ENCODE measurements at places on chromosomes 3 and 15. TPM values are rescaled to one million over a fixed set of nuclear protein-coding genes. Genes with fewer than 3 reads are reported as not detected.

LRTM1 gene
- total RNA-seq: not detected

TTLL13 gene
- not detected for total RNA-seq

- no peak overlapping the region for H3K27ac ChIP-seq
- H3K4me1 ChIP-seq: no peaks in the 10 kb centered on the region
- no peaks in the 10 kb centered on the region for H3K36me3 ChIP-seq
- H3K27me3 ChIP-seq: no peaks in the 10 kb centered on the region
- H3K4me3 ChIP-seq: no peak overlapping the region
These were observed 63.1 kb downstream of the IFT57 start for GRCh38 chr3:108159105-108159504.

NT5DC2 gene
- total RNA-seq: 21.7 TPM

GLDN gene
- total RNA-seq: 3.7 TPM

CAMKV gene
- total RNA-seq: not detected

GRCh38 chr15:39667382-39668127 lies 86.7 kb downstream of the THBS1 start:
- H3K4me3 ChIP-seq: no peak overlapping the region
- H3K27me3 ChIP-seq: no peaks in the 10 kb centered on the region
- no peaks in the 10 kb centered on the region for H3K36me3 ChIP-seq

- no peak overlapping the region for H3K27ac ChIP-seq
- no peaks in the 10 kb centered on the region for H3K36me3 ChIP-seq
- H3K27me3 ChIP-seq: no peaks in the 10 kb centered on the region
- no peak overlapping the region for H3K4me3 ChIP-seq
- ATAC-seq: no peak
These were observed 235.7 kb upstream of the CFAP20DC start for GRCh38 chr3:59285560-59285959.

TP63 gene
- total RNA-seq: not detected

CYP1A1 gene
- total RNA-seq: 0.47 TPM

- no peak overlapping the region for H3K27ac ChIP-seq
- H3K36me3 ChIP-seq: peaks cover 44% of the 10 kb centered on the region
- peaks cover 49% of the 10 kb centered on the region for H3K4me1 ChIP-seq
- ATAC-seq: no peak
- H3K27me3 ChIP-seq: no peaks in the 10 kb centered on the region
These were observed 44.0 kb downstream of the PSMD6 start for GRCh38 chr3:63979093-63979885.

DNA sequence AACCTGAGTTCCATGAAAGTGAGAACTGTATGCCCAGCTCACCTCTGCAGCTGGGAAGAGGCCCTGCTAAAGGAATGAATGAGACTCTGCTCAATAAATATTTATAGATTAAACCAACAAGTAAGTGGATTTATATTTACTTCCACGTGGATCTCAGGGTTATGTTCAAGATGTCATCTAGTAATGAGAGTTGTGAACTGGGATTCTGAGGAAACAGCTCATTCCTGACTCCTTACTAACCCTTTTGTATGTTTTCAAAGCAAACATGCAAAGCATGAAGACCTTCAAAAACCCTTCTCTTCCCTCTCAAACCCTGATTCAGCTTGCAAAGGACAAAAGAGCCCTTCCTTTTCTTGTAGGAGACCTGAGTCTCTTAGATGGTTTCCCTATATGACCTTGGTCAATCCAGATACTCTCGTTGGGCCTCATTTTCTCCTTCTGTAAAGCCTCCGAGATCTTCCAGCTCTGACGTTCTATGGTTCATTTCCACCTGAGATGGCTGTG lies 53.4 kb downstream of the LSM3 start:
- H3K36me3 ChIP-seq: no peaks in the 10 kb centered on the region
- no peak overlapping the region for H3K4me3 ChIP-seq
- H3K4me1 ChIP-seq: no peaks in the 10 kb centered on the region
- no peak overlapping the region for H3K27ac ChIP-seq
- peaks cover 15% of the 10 kb centered on the region for H3K27me3 ChIP-seq

PIK3R4 gene
- 28.0 TPM for total RNA-seq

NPAP1 gene
- total RNA-seq: not detected

DNA sequence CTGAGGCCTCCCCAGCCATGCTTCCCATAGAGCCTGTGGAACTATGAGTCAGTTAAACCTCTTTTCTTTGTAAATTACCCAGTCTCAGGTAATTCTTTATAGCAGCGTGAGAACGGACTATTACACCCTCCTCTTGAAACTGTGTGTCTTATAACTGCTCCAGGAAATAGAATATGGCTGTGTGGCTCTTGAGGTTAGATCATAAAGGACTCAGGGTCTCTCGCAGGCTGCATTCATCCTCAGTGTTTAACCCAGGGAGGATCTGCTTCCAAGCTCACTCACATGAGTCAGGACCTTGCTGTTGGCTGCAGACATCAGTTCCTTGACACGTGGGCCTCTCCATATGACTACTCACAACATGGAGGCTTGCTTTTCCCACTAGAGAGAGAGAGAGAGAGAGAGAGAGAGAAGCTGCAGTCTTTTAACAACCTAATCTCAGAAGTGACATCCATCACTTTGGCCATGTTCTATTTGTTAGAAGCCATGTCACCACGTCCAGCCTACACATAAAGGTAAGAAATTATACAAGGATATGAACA lies 114.3 kb upstream of the UBE2E1 start:
- no peak for ATAC-seq
- H3K27ac ChIP-seq: no peak overlapping the region
- no peak overlapping the region for H3K4me3 ChIP-seq
- H3K4me1 ChIP-seq: no peaks in the 10 kb centered on the region
- H3K27me3 ChIP-seq: no peaks in the 10 kb centered on the region
- H3K36me3 ChIP-seq: no peaks in the 10 kb centered on the region

- no peaks in the 10 kb centered on the region for H3K27me3 ChIP-seq
- no peaks in the 10 kb centered on the region for H3K36me3 ChIP-seq
- H3K4me1 ChIP-seq: no peaks in the 10 kb centered on the region
These were observed 91.4 kb upstream of the MYZAP start for GRCh38 chr15:57500256-57500655.

GOLGA8G gene
- total RNA-seq: 0.66 TPM

DNA sequence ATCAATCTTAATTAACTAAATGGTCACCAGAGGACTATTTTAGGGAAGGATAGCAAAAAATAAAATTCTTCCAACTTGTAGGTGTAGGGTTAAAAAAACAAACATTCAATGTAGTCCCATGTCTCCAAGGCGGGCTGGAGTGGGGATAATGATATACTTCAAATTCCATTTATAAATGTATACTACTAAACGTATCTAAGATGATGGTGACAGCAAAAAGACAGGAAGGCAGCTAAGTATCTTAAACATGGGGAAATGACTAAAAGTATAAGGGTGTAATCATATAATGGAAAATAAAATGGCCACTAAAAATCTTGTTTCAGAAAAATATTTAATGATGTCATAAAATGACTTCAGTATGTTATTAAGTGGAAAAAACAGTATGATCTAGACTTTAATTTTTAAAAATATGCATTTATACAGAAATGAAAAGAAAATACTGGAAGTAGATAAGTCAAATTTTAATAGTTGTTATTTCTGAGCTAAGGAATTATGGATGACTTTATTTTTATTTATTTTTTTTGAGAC lies 181.7 kb downstream of the SUCLG2 start:
- H3K4me3 ChIP-seq: no peak overlapping the region
- H3K27ac ChIP-seq: no peak overlapping the region
- H3K4me1 ChIP-seq: no peaks in the 10 kb centered on the region
- H3K36me3 ChIP-seq: no peaks in the 10 kb centered on the region
- no peak for ATAC-seq

GRCh38 chr3:88985491-88985890 lies 121.9 kb upstream of the EPHA3 start:
- no peak overlapping the region for H3K27ac ChIP-seq
- no peaks in the 10 kb centered on the region for H3K36me3 ChIP-seq

ACAN gene
- not detected for total RNA-seq

GRCh38 chr15:49040151-49040550 lies 6.1 kb downstream of the SECISBP2L start:
- no peaks in the 10 kb centered on the region for H3K27me3 ChIP-seq
- peaks cover 11% of the 10 kb centered on the region for H3K36me3 ChIP-seq
- H3K27ac ChIP-seq: no peak overlapping the region

GRCh38 chr3:124178531-124178930 lies 186.6 kb upstream of the ROPN1 start:
- ATAC-seq: no peak
- no peaks in the 10 kb centered on the region for H3K36me3 ChIP-seq
- H3K27ac ChIP-seq: no peak overlapping the region
- H3K4me3 ChIP-seq: no peak overlapping the region
- peaks cover 7% of the 10 kb centered on the region for H3K4me1 ChIP-seq

BCL2A1 gene
- 13.3 TPM for total RNA-seq

- no peaks in the 10 kb centered on the region for H3K36me3 ChIP-seq
- peaks cover 12% of the 10 kb centered on the region for H3K27me3 ChIP-seq
- no peak overlapping the region for H3K4me3 ChIP-seq
- no peak overlapping the region for H3K27ac ChIP-seq
- ATAC-seq: no peak
These were observed 6.7 kb downstream of the VIPR1 start for GRCh38 chr3:42509111-42509510.

SAXO2 gene
- 0.73 TPM for total RNA-seq

DNA sequence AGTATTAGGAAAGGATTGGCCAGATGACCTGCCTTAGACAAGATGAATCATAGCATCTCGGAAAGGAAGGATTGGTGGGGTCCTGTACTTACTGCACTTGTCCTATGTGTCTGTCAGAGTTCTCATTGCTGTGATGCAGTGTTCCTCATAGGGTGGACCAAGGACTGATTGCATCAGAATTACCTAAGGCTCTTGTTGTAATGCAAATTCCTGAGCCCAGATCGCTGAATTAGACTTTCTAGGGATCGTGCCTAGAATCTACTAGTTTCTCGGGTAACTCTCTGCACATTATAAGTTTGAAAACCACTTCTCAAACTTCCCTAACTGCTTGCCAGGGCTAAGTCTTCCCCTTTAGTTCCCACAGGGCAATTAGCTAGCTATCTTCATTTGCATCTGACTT lies 74.9 kb upstream of the SKOR1 start:
- H3K27me3 ChIP-seq: no peaks in the 10 kb centered on the region
- no peaks in the 10 kb centered on the region for H3K4me1 ChIP-seq
- no peak overlapping the region for H3K4me3 ChIP-seq
- H3K27ac ChIP-seq: no peak overlapping the region
- ATAC-seq: no peak

GRCh38 chr3:32958509-32958908 lies 7.1 kb downstream of the CCR4 start:
- H3K4me1 ChIP-seq: peaks cover 10% of the 10 kb centered on the region
- ATAC-seq: no peak
- H3K4me3 ChIP-seq: no peak overlapping the region

DNA sequence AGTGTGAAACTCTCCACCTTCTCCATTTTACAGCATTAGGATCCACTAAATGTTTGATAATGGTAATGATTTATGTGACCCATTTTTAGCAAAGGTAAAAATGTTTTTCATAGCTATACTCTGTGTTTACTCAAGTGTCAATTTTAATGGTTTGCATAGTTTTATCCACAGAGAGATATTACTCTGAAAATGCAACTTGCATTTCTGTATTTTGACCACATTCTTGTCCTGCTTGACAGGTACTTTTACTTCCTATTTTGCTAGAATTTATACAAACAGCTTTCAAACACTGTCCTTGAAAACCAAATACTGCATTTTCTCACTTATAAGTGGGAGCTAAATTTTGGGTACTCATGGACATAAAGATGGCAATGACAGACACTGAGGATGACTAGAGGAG lies 62.9 kb downstream of the SERPINI1 start:
- H3K4me3 ChIP-seq: no peak overlapping the region
- ATAC-seq: no peak
- H3K27ac ChIP-seq: no peak overlapping the region
- no peaks in the 10 kb centered on the region for H3K36me3 ChIP-seq

ALDH1A2 gene
- total RNA-seq: 7.8 TPM

GRCh38 chr3:32644380-32644779 lies 40.6 kb upstream of the CNOT10 start:
- no peaks in the 10 kb centered on the region for H3K4me1 ChIP-seq
- no peak overlapping the region for H3K27ac ChIP-seq
- H3K27me3 ChIP-seq: no peaks in the 10 kb centered on the region
- H3K36me3 ChIP-seq: no peaks in the 10 kb centered on the region
- no peak for ATAC-seq
- no peak overlapping the region for H3K4me3 ChIP-seq

GRCh38 chr15:99580076-99580475 lies 14.3 kb downstream of the MEF2A start:
- H3K36me3 ChIP-seq: no peaks in the 10 kb centered on the region
- H3K27ac ChIP-seq: no peak overlapping the region
- H3K4me3 ChIP-seq: no peak overlapping the region
- H3K4me1 ChIP-seq: peaks cover 6% of the 10 kb centered on the region
- H3K27me3 ChIP-seq: no peaks in the 10 kb centered on the region
